ENCODE measurements at places on chromosomes 13 and 19.

- no peak for DNase-seq
Measured at GRCh38 chr19:1134431-1134830, 30.6 kb downstream of the GPX4 start.

DNA sequence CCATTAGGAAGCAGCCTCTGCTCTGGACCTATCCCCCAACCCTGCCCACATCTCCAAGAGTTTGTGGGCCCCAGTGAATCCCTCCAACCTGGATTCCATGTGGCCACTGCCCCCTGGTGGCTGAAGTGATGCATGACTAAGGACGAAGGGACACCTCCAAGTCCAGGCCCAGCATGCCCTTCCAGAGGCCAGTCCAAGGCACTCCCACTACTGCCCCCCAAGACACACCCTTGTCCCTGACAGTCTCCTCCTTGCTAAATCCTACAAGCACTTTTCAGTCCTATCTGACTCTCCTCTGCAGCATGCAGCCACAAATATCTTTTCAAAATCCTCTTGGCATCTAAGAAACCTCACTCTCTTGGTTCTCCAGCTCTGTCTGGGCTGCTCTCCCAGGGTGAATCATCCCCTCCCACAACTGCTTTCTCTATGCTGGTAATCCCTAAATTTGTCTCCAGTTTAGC is 33.0 kb downstream of the DEDD2 start:
- peak; percentile 68 for DNase-seq

DNA sequence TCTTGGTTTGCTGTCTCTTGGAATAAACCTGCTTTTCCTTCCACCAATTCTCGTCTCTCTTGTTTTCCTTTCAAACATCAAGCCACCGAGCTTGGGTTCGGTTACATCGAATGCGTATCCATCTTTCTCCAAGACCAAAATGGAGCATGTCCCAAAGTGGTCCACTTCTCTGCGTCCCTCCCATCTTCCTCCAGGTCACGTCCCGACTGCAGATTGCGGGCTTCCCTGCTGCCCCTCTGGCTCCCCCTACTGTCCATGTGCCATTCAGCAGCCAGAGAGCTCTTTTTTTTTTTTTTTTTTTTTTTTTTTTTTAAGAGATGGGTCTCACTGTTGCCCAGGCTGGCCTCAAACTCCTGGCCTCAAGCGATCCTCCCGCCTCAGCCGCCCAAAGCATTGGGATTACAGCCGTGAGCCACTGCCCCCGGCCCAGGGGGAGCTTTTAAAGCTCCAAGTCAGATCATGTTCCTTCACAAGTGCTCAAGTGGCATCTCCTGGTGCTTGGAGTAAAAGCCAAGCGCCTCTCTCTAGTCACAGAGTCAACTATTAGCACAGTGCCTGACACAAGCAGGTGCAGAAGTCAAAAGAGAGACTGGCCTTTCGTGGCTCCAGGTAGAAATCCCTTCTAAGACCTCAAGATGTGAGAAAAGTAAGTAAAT is 10.0 kb downstream of the COL5A3 start:
- peak; percentile 64 for DNase-seq

- no peak for DNase-seq
Measured at GRCh38 chr13:80454245-80454644, 113.3 kb upstream of the SPRY2 start.

DNA sequence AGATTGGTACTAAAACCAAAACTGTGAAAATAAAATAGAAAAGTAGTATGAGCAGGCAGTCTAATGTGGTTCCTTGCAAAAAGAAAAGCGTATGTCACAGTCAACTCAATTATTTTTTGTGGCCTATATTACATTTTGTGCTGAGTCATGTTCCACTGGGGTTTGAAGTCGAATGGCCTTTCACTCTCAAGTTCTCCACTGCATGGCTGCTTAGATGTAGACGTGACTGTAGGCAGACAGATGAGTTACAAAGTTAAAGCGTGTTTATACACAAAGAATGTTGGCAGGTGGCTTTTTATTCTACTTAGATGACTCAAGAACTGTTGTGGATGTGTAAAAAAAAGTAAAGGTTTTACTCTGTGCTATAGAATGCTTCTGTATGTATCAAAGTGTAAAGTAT is 133.9 kb downstream of the SLITRK6 start:
- no peak for DNase-seq

GRCh38 chr19:31223740-31224534 is 125.3 kb downstream of the TSHZ3 start:
- DNase-seq: no peak

- DNase-seq: no peak
Measured at GRCh38 chr13:48603375-48603774, 50.4 kb upstream of the CYSLTR2 start.

- no peak for DNase-seq
Measured at GRCh38 chr13:60329221-60329923, 67.6 kb upstream of the TDRD3 start.

GRCh38 chr19:35216833-35217648 is 11.5 kb downstream of the FAM187B start:
- no peak for DNase-seq

GRCh38 chr13:67806796-67807195 is 576.7 kb upstream of the PCDH9 start:
- no peak for DNase-seq

DNA sequence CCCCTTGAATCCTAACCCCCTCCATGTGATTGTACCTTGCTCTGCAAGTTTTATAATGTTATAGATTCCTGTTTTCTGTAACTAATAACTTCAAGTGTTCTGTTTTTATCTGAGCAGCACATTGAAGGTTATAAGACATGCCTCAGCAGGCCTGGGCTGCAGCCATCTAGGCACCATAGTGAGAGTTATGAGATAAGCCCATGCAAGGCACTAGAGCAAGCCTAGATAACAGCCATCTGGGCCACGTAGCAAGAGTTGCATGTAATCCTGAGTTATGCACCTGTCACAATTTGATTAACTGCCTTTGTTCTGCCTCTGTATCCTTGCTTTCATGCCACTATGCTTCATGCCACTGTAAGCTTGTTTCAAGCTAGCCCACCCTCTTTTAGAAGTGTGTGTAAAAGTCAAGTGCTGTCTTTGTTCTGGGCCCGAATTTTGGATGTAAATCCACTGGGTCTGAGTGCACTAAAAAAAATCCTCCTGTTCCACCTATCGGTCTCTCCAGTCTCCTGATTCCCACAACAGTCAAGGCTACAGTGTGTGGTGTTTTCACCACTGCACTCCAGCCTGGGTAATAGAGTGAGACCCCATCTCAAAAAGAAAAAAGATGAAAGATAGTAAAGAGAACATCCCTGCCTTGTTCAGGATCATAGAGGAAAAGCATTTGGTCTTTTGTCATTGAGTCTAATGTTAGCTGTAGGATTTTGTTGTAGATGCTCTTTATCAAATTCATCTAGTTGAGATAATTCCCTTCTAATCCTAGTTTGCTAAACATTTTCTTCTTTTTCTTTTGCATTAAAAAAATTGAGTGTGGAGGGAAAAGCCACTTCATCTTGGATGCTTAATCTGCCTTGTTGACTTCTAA is 16.0 kb upstream of the KBTBD6 start:
- no peak for DNase-seq

- DNase-seq: no peak
Measured at GRCh38 chr13:92260363-92260762, 861.9 kb downstream of the GPC5 start.

DNA sequence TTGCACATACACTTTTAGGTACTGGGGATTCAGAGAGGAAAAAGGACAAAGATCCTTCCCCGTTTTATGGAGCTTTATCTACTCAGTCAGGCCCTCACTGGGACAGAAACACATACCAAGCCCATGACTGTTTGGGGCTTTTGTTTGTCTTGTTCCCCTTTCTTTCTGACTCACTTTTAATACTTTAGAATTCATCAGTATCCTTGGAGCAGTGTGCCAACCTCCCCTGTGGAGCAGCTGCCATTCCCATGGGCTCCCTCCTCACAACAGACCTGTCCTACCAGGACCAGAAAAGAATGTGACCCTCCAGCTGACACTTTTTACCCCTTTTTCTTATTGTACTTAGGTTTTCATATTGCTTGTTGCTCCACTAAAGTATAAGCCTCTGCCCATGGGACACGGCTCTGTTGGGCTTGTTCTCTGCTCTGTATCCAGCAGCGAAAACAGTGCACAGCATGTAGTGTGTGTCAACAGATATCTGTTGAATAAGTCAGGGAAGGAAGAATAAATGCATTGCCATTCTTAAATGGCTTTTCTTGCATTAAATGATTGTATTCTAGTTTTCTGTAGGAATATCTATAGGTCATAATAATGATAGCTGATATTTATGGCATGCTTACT is 431.1 kb downstream of the EFNB2 start:
- no peak for DNase-seq

DNA sequence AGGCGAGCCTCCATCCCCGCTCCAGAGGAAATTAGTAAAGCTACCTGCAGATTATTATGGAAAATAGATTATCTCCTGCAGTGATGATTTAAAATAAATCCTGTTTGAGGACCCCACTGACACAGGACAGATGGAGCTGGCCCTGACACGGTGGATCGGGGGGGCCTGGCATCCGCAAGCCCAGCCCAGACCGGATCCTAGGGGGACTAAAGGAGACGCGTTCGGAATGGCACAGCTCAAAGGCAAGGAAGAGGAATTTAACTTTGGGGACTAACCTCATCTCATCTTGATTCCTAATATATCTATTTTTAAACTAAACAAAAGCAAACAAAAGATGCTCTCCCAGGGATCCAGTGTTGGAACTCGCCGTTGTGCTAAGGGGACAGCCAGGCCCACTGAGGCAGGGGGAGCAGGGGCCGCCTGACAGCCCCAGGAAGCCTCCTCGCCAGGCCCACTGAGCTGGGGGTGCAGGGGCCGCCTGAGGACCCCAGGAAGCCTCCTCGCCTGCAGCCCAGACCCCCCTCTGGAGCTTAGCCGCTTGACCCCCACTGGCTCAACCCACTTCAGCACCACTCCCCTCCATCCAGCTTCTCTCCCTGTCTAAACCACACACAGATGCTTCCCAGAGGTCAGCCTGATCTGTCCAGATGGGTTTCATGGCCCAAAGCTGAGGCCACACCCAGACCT is 78.6 kb downstream of the SPACA7 start:
- DNase-seq: no peak

GRCh38 chr13:50993934-50994333 is 84.3 kb downstream of the RNASEH2B start:
- no peak for DNase-seq

- no peak for DNase-seq
Measured at GRCh38 chr13:54980651-54981050, 1952.0 kb downstream of the OLFM4 start.

- DNase-seq: no peak
Measured at GRCh38 chr13:94311893-94312292, 167.6 kb downstream of the DCT start.

- DNase-seq: no peak
Measured at GRCh38 chr13:20461860-20462532, 63.7 kb downstream of the CRYL1 start.

DNA sequence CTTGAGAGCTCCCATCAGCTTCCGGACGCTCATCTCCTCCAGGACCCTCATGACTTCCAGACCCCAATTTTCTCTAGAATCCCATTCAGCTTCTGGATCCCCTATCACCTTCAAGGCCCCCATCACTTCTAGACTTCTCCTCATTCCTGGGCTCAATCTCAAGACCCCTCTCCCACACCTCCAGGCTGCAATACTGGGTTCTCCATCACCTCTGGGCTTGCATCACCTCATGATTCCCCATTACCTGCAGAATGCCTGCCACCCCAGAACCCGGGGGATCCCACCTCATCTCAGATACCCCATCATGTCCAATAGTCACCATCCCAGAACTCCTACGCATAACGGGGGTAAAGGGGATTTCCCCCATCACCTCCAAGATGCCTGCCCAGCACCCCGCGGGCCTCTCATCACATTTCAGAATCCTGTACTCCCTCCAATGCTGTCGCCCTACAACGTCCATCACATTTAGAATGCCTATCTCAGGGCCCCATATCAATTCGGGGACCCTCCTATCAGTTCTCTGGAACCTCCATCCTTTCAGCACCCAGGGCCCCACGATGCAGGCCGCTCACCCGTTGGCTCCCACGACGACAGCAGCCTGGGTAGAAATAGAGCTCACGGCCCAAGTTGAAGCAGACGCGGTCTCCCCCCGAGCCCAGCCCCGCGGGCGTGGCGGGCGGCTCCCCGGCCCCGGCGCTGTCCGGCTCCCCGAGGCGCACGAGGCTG is 738 bp downstream of the DMWD start:
- no peak for DNase-seq

DNA sequence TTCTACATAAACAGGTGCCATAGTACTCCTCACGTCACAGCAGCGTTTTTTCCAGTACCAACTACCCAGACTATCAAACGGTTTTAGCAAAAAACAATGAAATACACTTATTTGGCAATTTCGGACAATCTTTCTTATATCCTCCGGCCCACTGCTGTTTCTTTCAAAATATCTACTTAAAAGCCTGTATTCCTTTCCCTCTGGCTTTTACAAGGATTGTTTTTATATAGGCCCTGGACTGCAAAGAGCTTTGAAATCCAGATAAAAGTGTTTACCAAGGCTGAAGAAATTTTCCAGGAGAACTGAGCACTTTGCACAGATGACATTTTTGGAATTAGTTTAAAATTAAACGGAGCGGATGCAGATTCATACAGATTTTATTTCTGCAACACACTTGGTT is 255.9 kb upstream of the STARD13 start:
- DNase-seq: no peak

DNA sequence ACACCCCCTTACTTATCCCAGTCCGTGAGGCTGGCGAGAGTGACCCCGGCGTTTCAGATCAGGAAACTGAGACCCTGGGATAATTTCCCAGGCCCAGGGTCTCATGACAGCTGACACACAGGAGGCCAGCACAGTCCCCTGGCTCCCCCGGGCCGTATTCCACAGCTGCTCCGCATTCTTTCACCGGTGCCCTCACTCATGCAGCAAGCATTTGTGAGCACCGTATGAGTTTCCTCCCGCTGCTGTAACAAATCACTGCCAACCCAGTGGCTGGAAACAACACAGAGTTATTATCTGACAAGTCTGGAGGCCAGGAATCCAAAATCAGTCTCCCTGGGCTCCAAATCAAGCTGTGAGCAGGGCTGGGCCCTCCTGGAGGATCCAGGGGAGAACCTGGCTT is 21.3 kb downstream of the GADD45B start:
- no peak for DNase-seq
